ENCODE measurements at places on chromosomes 1 and 21. TPM values are rescaled to one million over a fixed set of nuclear protein-coding genes. Genes with fewer than 3 reads are reported as not detected.
A peak's percentile ranks its signal among the peaks of the same experiment; 100 is the strongest.

Gene RUNX1
- 2.2 TPM for total RNA-seq

DNA sequence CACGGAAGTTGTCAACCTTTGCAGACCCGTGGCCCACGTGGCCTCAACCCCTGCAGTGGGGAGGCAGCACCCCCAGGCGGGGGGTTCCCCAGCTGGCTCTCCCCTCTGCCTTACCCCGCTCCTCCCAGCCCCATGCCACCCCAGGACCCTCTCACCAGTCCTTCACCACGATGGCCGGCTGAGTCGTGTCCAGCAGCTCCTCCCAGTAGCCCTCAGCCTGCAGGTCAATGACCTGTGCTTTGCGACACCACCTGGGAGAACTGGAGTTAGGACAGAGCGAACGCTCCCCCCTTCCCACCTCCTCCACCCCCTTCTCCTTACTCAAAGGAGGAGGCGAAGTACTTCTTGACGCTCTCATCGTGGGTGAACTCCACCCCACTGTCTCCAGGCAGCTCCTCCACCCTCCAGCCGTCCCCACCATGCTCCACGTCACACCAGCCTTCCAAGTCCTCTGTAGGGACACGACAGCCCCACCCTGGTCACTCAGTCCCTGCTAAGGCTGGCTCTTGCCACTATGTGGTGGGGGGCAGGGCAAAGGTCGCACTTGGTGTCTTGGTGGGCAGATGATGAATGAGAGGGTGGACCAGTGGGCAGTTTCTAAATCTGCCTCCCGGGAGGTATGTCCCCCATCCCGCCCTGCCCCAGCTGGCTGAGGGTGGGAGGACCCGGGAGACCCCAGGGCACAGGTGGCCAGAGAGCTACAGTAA lies 4.5 kb downstream of the FBXO2 start:
- DNase-seq, result no peak

DNA sequence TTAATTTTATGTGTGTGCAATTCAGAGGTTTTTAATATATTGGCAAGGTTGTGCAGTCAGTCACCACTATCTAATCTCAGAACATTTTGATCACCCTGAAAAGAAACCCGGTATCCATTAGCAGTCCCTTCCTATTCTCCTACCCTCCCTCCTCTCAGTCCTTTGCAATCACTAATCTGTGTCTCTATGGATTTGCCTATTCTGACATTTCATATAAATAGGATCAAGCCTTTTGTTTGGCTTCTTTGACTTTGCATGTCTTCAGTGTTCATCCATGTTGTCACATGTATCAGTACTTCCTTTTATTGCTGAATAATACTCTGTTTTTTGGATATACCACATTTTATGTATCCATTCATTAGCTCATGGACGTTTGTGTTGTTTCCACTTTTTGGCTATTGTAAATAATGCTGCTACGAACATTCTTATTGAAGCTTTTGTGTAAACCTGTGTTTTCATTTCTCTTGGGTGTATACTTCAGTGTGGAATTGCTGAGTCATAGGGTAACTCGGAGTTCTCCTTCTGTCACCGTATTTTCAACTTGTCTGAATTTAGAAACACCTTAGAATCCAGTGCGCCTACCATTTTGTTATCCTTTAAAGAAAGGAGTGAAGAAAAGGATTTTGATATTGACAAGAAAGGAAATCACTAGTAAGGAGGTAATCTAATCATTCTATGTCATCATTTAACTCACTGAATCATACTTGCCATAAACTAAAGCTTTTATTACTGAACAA lies 3.4 kb downstream of the CEP85 start:
- DNase-seq, result no peak

DNA sequence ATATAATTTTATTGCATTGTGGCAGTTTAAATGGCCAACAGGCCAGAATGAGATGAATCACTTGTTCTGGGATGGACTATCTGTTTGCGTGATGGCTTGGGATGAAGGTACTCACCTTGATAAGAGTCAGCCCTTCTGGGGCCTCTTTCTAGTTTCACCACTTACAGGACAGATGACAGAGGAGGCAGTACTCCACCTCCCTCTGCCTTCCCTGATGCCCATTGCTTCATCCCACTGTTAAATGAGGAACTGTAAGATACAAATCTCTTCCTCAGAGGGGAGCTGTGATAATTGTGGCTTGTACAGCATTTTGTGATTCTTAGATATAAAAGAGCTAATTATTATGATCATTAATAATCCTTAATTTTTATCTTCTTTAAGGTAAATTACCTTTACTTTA lies 3.7 kb upstream of the TCHH start:
- DNase-seq, result no peak

Gene LAD1
- 2.2 TPM for total RNA-seq

Gene AMY1B
- not detected for total RNA-seq

DNA sequence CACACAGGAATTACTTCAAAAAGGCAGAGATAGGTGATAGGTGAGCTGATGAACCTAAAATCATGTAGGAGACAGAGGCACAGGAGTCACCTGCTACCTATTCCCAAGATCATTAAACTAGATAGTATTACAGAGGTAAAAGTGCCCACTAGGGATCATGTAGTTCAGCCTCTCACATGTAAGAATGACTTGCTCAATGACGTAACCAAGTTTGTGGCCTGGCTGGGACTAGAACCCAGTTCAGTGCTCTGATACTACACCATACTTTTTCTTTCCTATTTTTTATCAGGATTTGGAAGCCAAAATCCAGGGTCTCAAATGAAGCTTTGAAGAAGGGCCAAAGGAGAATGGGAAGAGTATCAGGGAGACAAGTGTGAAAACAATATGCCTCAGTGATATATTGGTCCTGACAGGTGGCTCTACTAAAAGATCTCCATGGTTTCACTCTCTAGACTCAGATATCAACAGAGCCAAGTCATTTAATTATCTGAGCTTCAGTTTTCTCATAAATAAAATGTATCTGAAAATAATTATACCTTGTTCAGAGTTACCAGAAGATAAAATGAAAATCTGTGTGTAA lies 87.3 kb upstream of the SLFNL1 start:
- DNase-seq, result no peak

DNA sequence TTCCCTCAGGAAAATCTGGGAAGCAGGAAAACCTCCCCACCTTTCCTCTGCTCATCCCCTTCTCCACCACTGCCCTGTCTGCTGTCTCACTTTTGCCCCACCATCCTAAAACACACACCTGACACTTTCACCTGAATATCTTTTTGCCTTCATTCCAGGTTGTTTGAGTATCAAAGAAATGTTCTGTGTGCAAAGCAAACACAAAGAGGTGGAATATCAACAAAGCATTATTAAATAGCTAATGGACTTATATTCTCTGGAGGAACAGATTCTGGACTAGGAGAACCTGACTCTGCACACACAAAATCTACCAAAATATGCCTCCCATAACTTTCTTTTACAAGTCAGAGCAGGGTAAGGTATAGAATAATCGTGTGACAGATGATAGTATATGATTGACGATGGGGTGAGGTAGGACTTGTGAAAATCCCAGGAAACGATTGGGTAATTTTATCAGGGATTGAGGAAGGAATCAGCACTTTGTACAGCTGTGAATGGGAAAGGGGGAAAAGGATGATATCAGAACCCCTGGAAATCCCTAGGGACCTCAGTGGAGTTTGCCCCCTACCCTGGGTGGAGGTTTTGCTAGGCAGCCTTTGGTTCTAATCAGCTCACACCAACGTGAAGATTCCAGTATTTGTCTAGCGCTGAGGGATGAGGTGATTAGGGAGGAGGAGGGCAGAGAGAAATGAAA lies 87.7 kb downstream of the PROX1 start:
- no peak for DNase-seq

GRCh38 chr1:17998889-17999288 lies 108.7 kb upstream of the IGSF21 start:
- DNase-seq, result no peak

GRCh38 chr1:50704126-50704525 lies 255.9 kb downstream of the FAF1 start:
- DNase-seq, result no peak

GRCh38 chr1:235139315-235139714 lies 10.7 kb upstream of the TOMM20 start:
- no peak for DNase-seq

GRCh38 chr1:202230939-202231645 lies 37.5 kb downstream of the LGR6 start:
- DNase-seq, result no peak

- no peak for DNase-seq
Observed at GRCh38 chr21:17793246-17794123, 25.7 kb downstream of the C21orf91 start.

DNA sequence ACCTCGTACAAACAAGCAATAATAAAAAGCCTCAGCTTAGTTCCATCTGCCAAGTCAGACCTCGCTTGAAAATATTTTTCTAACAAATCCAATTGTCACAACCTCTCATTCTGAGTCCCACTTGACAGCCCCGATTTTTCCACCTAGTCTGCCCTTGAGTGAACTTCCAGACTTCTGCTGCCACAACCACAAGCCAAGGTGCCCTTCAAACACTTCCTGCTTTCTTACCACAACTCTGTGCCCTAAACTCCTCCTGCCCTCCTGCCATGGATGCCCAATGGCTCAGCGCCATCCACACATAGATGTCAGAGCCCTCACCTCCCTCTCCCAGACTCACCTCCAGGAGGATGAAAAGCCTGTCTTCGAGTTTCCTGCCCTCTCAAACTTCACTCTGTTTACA lies 3.9 kb downstream of the TMPRSS2 start:
- DNase-seq, result no peak

- no peak for DNase-seq
Observed at GRCh38 chr1:67342076-67342890, 34.6 kb downstream of the IL12RB2 start.

DNA sequence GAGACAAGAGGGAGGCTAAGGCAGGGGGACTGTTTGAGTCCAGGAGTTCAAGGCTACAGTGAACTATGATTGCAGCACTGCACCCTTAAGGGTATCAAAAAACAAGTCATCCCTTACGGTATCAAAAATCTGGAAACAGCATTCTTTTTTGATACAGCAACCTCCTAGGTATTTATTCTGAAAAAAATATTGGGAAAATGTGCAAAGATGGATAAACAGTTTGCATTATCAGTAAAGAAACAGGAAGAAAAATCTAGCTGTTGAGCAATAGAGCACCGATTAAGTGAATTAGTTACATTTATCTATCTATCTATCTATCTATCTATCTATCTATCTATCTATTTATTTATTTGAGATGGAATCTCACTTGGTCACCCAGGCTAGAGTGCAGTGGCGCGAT lies 56.7 kb upstream of the SCAF4 start:
- no peak for DNase-seq

GRCh38 chr1:157194731-157195520 lies 56.7 kb upstream of the ETV3 start:
- no peak for DNase-seq

GRCh38 chr1:174788981-174789380 lies 210.8 kb upstream of the CACYBP start:
- no peak for DNase-seq

Gene CCDC17
- total RNA-seq, result 0.64 TPM

- DNase-seq, result no peak
Observed at GRCh38 chr1:87549738-87550137, 221.1 kb downstream of the LMO4 start.

DNA sequence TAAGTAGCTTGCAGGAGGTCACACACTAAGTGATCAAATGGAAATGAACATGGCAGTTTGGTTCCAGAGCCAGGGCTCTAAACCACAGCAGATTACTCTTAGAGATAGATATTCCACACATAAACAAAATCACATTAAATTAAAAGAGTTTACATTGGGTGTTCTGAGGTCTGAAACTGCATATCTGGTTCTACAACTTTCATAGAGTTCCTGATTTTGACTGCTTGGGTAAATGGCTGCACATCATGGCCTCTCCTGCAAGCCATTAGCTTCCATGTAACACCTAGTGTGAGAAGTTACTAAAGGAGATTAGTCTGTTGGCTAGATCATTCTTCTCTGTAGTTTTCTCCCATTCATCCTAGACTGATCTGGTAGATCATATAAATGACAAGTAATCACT lies 12.8 kb upstream of the XCL2 start:
- no peak for DNase-seq

GRCh38 chr1:38872401-38873026 lies 634 bp downstream of the MYCBP start:
- peak; percentile 34 for DNase-seq

Gene TEX38
- total RNA-seq, result not detected

DNA sequence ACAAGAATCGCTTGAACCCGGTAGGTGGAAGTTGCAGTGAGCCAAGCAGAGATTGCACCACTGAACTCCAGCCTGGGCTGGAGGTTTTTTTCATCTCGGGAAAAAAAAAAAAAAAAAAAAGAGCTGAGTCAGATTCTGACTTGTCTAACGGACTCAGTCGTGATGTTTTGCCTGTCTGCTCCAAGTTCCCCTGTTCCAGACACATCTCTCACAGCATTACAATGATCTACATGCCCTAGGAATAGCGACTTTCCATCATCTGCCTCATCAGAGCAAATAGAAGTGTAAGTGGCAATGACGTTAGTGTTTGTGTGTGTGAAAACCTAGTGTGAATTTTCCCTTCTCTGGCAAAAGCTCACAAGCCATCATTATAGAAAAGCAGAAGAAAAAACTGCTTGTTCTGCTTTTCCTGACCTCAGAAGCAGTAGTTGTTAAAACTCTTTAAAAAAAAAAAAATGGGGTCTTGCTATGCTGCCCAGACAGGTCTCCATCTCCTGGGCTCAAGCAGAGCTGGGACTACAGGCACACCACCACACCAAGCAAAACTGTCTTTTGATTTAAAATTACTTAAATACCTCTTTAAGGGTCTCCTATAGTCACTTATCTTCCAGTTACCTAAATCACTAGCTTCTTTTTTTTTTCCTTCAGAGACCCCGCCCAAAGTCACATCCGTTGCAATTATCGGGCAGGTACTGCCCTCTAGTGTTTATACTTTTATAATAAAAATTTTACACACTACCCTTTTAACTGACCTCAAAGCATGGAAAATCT lies 37.3 kb downstream of the PLEKHO1 start:
- DNase-seq, result no peak

GRCh38 chr1:46333300-46334029 lies 7.1 kb upstream of the NSUN4 start:
- no peak for DNase-seq

All from left ventricle myocardium superior (tissue), 1 donor.